ENCODE measurements at places on chromosomes 11 and 22. TPM values are rescaled to one million over a fixed set of nuclear protein-coding genes. Genes with fewer than 3 reads are reported as not detected.
A peak's percentile ranks its signal among the peaks of the same experiment; 100 is the strongest.

MEI1 gene
- 1.9 TPM for total RNA-seq

OR8A1 gene
- not detected for total RNA-seq

CCDC134 gene
- total RNA-seq: 5.1 TPM

APOL2 gene
- 52.5 TPM for total RNA-seq

ATG2A gene
- total RNA-seq: 14.2 TPM

SMC1B gene
- total RNA-seq: not detected

GRCh38 chr11:67345920-67346819, 7.2 kb downstream of the POLD4 start:
- no peak overlapping the region for H3K4me3 ChIP-seq
- H3K36me3 ChIP-seq: no peaks in the 10 kb centered on the region
- peaks cover 5% of the 10 kb centered on the region for H3K4me1 ChIP-seq
- no peak for DNase-seq
- no peak overlapping the region for H3K27ac ChIP-seq
- no peaks in the 10 kb centered on the region for H3K27me3 ChIP-seq

- no peaks in the 10 kb centered on the region for H3K4me1 ChIP-seq
- no peaks in the 10 kb centered on the region for H3K36me3 ChIP-seq
- no peak for DNase-seq
- H3K27ac ChIP-seq: no peak overlapping the region
- H3K27me3 ChIP-seq: no peaks in the 10 kb centered on the region
Observed at GRCh38 chr11:3229673-3230630, 2.3 kb downstream of the MRGPRE start.

GRCh38 chr11:4482445-4482844, at the start of gene OR52K1:
OR52K1 (plus strand) TSS chr11:4482646; CDS start chr11:4488901, 6,255 bp downstream.
- DNase-seq: no peak
- H3K27me3 ChIP-seq: no peaks in the 10 kb centered on the region
- no peaks in the 10 kb centered on the region for H3K4me1 ChIP-seq
- H3K36me3 ChIP-seq: no peaks in the 10 kb centered on the region
- no peak within 1 kb of the TSS for H3K27ac ChIP-seq
- no peak within 1 kb of the TSS for H3K4me3 ChIP-seq

GRCh38 chr22:38753948-38754750, 1.6 kb downstream of the SUN2 start:
- peaks cover 19% of the 10 kb centered on the region for H3K36me3 ChIP-seq
- peak overlapping the region; percentile 99 for H3K27ac ChIP-seq
- H3K4me1 ChIP-seq: peaks cover 19% of the 10 kb centered on the region
- DNase-seq: peak; percentile 57

GRCh38 chr22:36546092-36546804, 17.3 kb upstream of the EIF3D start:
- peak; percentile 25 for DNase-seq
- no peak overlapping the region for H3K4me3 ChIP-seq
- H3K36me3 ChIP-seq: no peaks in the 10 kb centered on the region
- peaks cover 32% of the 10 kb centered on the region for H3K27me3 ChIP-seq
- H3K4me1 ChIP-seq: no peaks in the 10 kb centered on the region

DNA sequence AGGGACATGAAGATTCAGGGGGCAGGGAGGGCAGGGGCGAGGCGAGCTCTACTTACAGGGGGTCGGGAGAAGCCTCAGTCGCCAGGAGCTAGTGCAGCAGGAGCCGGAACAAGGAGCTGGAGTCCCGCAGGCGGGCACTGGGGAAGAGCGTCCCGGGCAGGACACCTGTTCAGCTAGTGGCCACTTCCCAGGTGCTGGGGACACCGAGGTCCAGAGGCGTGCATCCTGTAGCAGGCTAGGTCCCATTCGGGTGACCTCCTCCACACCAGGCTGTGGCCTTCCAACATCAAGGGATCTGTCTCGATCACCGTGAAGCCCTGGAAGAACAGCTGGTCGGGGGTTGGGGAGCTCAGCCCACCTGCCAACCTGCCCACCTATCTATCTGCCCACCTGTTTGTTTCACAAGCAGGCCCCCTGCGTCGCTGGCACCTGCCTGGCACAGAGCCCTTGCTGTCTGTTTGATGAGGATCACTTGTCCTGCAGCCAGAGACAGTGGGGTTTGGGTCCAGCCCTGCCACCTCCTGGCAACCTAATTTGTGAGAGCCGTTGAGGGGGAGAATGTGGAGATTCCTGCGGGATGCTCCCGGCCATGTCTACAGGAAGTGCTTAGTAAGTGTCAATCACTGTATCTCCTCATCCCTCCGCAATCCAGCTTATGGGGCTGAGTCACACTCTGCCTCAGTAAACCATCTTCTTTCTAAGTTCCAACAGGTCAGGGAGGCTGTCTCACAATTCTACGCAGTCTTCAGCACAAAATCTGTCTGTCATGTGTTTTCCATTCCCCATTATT, 940.9 kb downstream of the BRD1 start:
- no peak overlapping the region for H3K27ac ChIP-seq
- H3K27me3 ChIP-seq: no peaks in the 10 kb centered on the region
- H3K36me3 ChIP-seq: no peaks in the 10 kb centered on the region
- no peaks in the 10 kb centered on the region for H3K4me1 ChIP-seq

DNA sequence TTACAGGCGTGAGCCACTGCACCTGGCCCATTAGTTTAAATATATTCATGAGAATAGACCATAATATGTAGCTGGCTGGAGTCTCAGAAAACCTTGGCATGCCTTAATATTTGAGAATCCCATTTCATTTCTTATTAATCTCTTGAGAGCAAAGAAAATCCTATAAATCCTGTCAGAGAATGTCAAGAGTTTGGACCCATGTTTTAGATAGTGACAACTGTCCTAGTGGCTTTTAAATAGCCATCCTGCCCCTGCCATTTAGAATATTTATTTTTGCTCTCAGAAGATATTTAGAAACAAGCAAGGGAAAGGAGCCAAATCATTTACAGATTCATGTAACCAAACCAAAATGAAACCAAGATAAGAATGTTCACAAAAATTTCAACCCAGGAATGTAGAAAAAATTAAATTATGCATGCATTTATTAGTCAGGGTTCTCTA, 107.2 kb downstream of the SWAP70 start:
- no peak overlapping the region for H3K4me3 ChIP-seq
- H3K27me3 ChIP-seq: no peaks in the 10 kb centered on the region
- no peak overlapping the region for H3K27ac ChIP-seq
- no peak for DNase-seq
- H3K36me3 ChIP-seq: no peaks in the 10 kb centered on the region
- peaks cover 8% of the 10 kb centered on the region for H3K4me1 ChIP-seq

DNA sequence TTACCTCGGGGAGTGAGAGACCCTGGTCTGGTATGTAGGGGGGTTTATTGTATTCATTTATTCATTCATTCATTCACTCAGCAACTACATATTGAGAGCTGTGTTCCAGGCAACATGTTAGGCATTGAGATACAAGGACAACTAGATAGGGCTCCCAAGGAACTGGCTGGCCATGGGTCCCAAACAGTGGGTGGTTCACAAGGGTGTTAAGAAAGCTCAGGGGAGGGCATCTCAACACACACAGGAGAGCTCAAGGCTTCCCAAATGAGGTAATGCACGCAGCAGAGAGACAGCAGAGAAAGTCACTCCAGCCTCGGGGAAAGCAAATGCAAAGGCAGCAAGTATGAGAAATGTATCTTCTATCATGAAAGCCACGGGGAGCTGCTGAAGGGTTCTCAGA, 51.8 kb downstream of the BTG4 start:
- H3K27ac ChIP-seq: no peak overlapping the region
- peaks cover 6% of the 10 kb centered on the region for H3K27me3 ChIP-seq
- no peak for DNase-seq
- H3K4me1 ChIP-seq: no peaks in the 10 kb centered on the region
- no peaks in the 10 kb centered on the region for H3K36me3 ChIP-seq
- no peak overlapping the region for H3K4me3 ChIP-seq

DNA sequence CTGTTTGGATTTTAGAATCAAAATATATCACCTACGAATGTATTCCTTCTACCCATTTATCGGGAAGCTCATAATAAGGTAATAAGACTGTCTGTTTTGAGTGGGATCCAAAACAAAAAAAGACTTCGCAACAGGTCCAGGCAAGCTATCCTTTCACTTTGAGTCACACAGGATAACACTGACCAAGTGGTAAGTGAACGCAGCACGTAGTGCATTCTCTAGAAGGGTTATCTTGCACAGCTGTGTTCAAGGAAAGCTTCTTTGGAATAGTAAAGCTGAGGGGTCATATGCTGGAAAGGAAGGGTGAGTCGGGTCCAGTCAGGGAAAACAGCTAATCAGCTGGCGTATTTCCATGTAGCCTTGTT, 22.3 kb upstream of the NRGN start:
- no peaks in the 10 kb centered on the region for H3K36me3 ChIP-seq
- H3K4me1 ChIP-seq: peaks cover 15% of the 10 kb centered on the region
- peaks cover 21% of the 10 kb centered on the region for H3K27me3 ChIP-seq
- no peak for DNase-seq
- H3K4me3 ChIP-seq: peak overlapping the region; percentile 33

DNA sequence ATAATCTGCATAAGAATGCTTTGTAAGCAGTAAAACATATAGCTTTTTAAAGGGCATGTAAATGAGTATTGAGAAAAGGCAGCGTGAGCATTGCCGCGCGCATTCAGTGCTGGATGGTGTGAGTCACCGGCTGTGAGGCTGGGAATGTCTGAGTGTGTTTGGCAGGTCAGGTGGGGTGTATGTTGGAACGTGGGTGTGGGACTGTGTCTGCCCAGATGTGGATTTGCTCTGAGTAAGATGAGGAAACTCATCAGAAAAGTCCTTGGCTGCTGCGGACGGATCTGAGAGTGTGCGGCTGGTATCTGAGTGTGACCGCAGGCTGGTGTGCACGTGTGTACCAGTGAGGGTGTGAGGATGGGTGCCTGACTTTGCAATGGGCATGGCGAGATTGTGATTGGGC, 66.2 kb upstream of the NECTIN1 start:
- no peak overlapping the region for H3K27ac ChIP-seq
- H3K27me3 ChIP-seq: no peaks in the 10 kb centered on the region
- DNase-seq: no peak
- H3K4me1 ChIP-seq: no peaks in the 10 kb centered on the region
- no peak overlapping the region for H3K4me3 ChIP-seq

GRCh38 chr22:44424867-44425693, 73.0 kb downstream of the RTL6 start:
- DNase-seq: no peak
- peaks cover 10% of the 10 kb centered on the region for H3K4me1 ChIP-seq
- no peaks in the 10 kb centered on the region for H3K27me3 ChIP-seq
- no peak overlapping the region for H3K4me3 ChIP-seq
- H3K27ac ChIP-seq: no peak overlapping the region
- H3K36me3 ChIP-seq: no peaks in the 10 kb centered on the region

DNA sequence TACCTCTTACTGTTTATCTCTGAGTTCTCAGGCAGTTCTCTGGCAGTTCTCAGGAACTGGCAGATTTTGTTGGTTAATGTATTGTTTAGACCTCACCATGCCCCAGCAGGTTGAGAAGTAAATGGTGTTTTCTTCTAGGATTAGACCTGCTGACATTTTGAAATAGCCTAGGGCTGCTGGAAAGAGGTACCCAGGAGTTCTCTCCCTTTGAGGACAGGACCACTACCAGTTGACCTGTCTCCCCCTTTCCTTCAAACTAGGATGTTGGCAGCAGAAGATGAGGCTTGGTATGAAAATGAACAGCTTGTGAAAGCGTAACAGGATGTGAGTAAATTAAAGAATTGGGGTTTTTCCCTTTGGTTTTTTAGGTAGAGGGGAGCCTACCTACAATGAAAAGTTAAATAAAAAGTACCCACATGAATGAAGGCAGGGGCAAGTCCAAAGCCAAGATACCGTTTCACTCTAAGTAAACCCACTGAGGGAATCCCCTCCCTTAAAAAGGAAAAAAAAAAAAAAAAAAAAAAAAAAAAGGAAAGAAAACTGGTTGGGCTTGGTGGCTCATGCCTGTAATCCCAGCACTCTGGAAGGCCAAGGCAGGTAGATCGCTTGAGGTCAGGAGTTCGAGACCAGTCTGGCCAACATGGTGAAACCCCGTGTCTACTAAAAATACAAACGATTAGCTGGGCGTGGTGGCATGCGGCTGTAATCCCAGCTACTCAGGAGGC, 96.2 kb downstream of the PDHX start:
- no peaks in the 10 kb centered on the region for H3K36me3 ChIP-seq
- no peak for DNase-seq
- peaks cover 4% of the 10 kb centered on the region for H3K4me1 ChIP-seq
- no peak overlapping the region for H3K27ac ChIP-seq
- H3K27me3 ChIP-seq: no peaks in the 10 kb centered on the region

GRCh38 chr11:103547024-103547423, 437.8 kb downstream of the DYNC2H1 start:
- H3K36me3 ChIP-seq: no peaks in the 10 kb centered on the region
- no peak overlapping the region for H3K4me3 ChIP-seq
- no peak for DNase-seq

- H3K27ac ChIP-seq: peak overlapping the region; percentile 10
- H3K4me1 ChIP-seq: peaks cover 30% of the 10 kb centered on the region
- no peak for DNase-seq
- H3K36me3 ChIP-seq: peaks cover 54% of the 10 kb centered on the region
Observed at GRCh38 chr22:40953471-40953870, 2.3 kb downstream of the RBX1 start.

GRCh38 chr11:57913715-57914704, 109.7 kb upstream of the OR9Q1 start:
- H3K4me1 ChIP-seq: no peaks in the 10 kb centered on the region
- DNase-seq: no peak
- no peaks in the 10 kb centered on the region for H3K27me3 ChIP-seq

GRCh38 chr11:108392353-108392752, 75.0 kb downstream of the C11orf65 start:
- no peak for DNase-seq
- no peaks in the 10 kb centered on the region for H3K4me1 ChIP-seq
- H3K4me3 ChIP-seq: no peak overlapping the region
- no peaks in the 10 kb centered on the region for H3K27me3 ChIP-seq

DNA sequence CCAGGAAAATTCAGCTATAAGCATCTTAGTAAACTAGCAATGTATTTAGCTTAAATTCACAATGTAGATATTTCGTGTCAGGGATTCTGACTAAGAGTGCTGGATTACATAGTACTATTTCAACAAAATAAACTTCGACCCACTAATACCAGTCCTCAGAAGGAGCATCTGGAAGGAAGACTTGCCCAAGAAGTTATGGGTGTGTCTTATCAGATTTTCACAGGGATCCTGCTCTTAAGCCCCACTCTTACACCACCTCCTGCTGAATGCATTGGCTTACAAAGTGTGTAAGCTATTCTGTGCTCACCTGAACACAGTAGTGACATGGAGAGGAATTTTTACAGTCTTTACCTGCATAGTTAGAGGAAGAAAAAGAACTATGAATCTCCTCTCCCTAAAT, 35.4 kb upstream of the ANO5 start:
- H3K36me3 ChIP-seq: no peaks in the 10 kb centered on the region
- no peak for DNase-seq
- H3K4me3 ChIP-seq: no peak overlapping the region
- no peaks in the 10 kb centered on the region for H3K4me1 ChIP-seq
- no peak overlapping the region for H3K27ac ChIP-seq
- no peaks in the 10 kb centered on the region for H3K27me3 ChIP-seq

GRCh38 chr11:92775003-92775676, 194.3 kb upstream of the MTNR1B start:
- no peaks in the 10 kb centered on the region for H3K4me1 ChIP-seq
- DNase-seq: no peak
- H3K4me3 ChIP-seq: no peak overlapping the region
- no peak overlapping the region for H3K27ac ChIP-seq
- no peaks in the 10 kb centered on the region for H3K27me3 ChIP-seq
- no peaks in the 10 kb centered on the region for H3K36me3 ChIP-seq

- peak within 1 kb of the TSS; percentile 70 for H3K4me3 ChIP-seq
- no peaks in the 10 kb centered on the region for H3K36me3 ChIP-seq
- peak within 1 kb of the TSS; percentile 57 for H3K27ac ChIP-seq
- no peak for DNase-seq
- H3K4me1 ChIP-seq: peaks cover 39% of the 10 kb centered on the region
Observed at GRCh38 chr22:39456522-39457197, at the start of gene MGAT3. MGAT3 (plus strand) TSS chr22:39457012; CDS start chr22:39487348, 30,336 bp downstream.
